ENCODE measurements at places on chromosomes 5 and 9.

DNA sequence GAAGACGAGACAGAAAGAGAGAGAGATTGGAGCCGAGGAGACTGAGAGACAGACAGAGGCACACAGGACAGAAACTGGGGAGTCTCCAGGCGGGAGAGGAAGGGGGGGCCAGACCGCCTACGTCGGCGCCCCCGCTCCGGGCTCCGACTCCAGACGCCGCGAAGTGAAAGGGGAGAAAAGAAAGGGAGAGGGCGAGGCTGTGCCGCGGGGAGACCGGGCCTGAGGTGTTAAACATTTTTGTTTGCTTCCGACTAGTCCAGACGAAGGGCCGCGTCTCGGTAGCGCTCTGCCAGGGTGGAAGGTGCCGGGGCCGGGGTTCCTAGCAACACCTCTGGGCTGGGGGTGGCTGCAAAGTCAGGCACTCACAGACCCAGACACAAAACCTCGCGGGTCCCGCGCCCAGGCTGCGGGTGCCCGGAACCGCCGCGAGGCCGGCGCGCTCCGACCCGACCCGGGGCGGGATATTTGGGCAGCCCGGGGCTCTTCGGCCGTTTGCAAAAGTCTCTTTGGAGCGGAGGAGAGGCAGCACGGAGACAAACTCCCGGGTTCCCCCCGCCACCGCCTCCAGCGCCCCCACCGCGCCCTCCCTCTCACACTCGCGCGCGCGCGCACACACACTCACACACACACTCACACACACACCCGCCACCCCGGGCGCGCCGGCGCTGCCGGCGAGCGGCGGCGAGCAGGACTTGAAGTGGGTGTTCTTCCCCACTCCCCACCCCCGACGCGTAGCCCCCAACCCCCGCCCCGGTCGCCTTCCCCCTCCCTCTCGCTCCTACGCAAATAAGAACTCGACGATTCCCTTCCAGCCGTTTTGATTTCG, 626 bp upstream of the FST start:
- DNase-seq, result no peak

- DNase-seq, result no peak
Observed at GRCh38 chr9:127241354-127241753, 23.2 kb upstream of the GARNL3 start.

DNA sequence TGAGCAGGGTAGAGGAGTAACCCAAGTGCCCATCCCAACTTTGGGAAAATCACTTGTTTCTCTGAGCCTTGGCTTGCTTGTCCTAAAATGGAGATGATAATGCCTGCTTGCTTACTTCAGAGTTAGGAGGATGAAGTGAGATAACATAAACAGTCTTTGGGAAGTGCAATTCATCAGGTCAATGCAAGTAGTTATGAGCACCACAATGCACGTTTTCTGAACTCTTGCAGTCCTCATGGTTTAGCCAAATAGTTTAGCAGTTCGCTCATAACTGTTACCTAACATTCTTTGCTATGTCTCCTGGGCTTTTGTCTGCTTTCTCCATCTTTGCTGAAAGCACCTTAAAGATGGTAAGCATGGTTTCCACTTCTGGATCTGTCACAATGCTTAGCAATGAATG, 270.0 kb downstream of the ADAMTSL1 start:
- no peak for DNase-seq

GRCh38 chr9:1979741-1980367, 35.3 kb upstream of the SMARCA2 start:
- DNase-seq, result no peak

- peak; percentile 68 for DNase-seq
Observed at GRCh38 chr5:87195616-87196015, 72.1 kb upstream of the RASA1 start.

DNA sequence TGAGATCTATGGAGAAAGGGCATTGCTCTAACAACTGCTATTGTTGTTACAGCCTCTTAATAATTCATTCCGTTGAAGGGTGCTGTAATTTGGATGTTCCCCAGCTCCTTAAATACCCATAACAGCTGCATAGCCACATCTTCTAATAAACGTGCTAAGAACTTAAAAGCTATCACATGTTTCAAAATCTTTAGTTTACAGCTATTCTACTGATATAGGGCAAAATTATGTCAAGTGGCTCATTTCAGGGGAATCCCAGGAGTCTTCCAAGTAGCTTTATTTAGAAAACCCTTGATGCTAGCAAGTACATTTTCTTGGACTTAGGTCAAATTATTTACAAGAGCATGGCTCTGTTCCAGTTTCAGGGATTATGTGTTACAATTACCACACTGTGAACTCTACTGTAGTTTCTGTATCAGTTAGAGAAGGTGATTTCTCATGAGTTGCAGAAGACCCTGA, 990.4 kb upstream of the ACO1 start:
- DNase-seq, result peak; percentile 63

- no peak for DNase-seq
Observed at GRCh38 chr5:148989567-148989966, 73.3 kb downstream of the SH3TC2 start.

- DNase-seq, result no peak
Observed at GRCh38 chr9:117825609-117826347, 121.6 kb downstream of the TLR4 start.

All from endothelial cell of umbilical vein (primary cell).